NT2/D1 (cell line): ENCODE measurements at places on chromosomes 3 and 15.

- no peak for DNase-seq
Measured at GRCh38 chr3:151419806-151420205, 35.3 kb upstream of the P2RY12 start.

DNA sequence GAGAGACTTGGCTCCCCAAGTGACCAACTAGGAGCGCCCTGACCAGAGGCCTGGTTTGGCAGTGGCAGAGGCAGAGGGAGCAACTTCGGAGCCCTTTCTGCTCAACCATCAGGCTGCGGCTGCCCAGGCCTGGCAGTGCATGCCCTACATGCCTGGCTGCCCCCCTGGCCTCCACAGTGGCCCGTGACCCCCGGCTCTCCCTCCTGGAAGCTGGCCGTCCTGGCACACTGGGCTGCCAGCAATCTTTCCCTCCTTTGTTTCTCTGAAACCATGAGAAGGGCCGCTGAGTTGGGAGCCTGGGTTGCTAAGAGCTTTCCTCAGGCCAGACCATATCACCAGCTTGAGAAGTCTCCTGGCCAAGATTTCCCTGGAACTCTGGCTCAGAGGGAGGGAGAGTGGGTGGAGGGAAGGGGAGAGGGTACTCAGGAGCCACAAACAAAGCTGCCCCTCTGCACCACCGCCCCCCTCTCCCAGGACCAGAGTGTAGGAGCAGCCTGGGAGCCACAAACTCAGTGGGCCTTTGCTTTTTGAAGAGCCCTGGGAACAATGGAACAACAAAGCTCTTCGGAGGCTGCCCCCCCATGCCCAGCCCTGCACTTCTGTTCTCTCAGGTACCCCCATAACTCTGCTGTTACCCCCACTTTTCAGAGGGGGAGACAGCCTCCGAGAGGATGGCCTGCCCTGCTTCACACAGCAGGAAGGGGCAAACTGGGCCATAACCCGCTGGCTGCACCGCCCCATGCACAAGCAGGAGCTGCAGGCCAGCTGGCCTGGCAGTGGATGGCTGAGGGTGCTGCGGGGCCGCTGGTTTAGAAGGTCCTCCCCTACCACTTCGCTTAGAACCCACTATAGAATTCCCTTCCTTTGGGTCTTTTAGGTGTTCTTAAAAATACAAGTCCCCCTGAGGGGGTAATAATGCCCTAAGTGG is 11.3 kb downstream of the CORO2B start:
- no peak for DNase-seq

GRCh38 chr3:135093121-135093520 is 298.1 kb downstream of the EPHB1 start:
- DNase-seq, result no peak

GRCh38 chr3:148187296-148187695 is 510.4 kb upstream of the AGTR1 start:
- no peak for DNase-seq
